Upper lobe of left lung (tissue), 6 donors: ENCODE measurements at places on chromosomes 7 and 10.

DNA sequence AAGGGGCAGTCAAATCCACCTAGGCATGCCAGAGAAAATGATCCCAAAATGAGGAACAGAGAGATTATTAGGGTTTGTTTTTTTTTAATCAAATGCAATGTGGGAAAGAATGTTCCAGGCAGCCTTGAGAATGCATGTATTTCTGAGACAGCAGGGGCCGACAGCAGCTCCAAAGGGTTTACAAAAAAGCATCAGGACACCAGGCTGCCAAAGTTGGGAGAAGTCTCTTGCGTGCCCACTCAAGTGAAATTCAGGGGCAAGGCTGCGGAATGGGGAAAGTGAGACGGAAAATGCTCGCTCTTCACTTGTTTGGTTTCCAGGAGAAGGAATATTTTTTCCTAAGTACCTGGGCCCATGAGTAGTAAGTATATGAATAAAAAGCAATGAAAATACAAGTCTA lies 101.2 kb downstream of the USP6NL start:
- DNase-seq: no peak

GRCh38 chr7:100137851-100138760 lies 10.6 kb upstream of the LAMTOR4 start:
- DNase-seq: no peak

GRCh38 chr10:77138541-77138940 lies 499.1 kb downstream of the KCNMA1 start:
- no peak for DNase-seq

DNA sequence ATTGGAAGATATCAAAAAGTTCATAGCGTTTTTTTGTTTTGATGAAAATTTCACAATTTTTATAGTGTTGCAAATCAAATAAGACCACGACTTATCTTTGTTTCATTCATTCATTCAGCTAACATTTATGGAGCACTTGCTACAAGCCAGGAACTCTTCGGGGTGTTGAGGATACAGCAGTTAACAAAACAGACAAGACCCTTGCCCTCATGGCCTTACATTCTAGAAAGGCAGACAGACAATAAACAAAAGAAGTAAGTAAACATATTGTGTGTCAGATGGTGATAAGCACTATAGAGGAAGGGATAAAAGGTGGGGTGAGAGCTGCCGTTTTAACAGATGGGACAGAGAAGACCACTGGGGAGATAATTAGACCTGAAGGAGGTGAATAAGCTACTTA lies 41.6 kb upstream of the GSAP start:
- DNase-seq: no peak

- DNase-seq: no peak
Observed at GRCh38 chr7:81484261-81484660, 285.6 kb downstream of the HGF start.

- DNase-seq: peak; percentile 45
Observed at GRCh38 chr7:106421181-106421762, 136.5 kb upstream of the NAMPT start.
